ENCODE measurements at places on chromosomes 16 and 17.

- DNase-seq: no peak
Measured at GRCh38 chr16:26334218-26335111, 642.7 kb downstream of the HS3ST4 start.

DNA sequence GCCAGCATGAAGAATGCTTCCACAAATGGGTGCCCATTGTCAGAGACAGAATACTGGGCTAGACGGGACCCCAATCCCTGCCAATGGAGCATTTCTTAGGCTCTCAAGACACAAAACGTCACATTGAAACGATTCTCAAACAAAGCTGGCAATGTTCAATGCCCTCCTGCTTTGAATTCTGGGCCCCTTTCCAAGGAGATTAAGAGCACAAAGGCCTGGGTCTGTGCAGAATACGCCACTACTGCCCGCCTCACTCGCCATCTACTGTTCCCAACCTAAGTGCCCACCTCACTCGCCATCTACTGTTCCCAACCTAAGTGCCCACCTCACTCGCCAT, 9.7 kb downstream of the CFAP20 start:
- DNase-seq: no peak

DNA sequence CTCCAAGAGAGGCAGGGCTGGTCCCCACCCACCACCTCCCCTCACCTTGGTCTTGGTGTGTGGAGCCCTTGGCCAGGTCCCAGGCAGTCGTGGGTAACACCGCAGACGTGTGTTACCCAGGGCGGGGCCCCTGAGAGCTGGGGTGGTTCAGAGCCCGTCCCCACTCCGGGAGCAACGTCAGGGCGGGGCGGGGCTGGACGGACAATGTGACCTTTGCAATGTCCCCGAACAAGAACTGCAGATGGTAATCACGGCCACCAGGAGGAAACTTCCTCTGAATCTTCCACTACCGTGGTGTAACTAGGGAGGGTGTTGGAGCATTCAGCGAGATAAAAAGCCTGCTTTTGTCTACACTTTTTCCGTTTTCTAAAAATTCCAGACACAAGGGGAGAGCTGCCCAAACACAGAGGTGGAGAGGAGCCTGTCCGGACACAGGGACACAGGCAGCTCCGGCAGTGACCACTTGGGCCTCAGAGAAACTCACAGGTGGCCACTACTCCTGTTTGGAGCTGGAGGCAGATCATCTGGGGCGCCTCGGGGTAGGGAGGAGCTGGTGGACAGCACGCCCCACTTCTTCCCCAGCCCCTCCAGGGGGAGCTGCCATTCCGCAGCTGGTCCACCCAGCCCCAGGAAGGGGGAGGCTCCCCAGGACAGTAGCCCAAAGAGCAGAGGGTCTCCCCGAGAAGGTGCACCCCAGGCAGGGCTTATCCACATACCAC, 14.2 kb upstream of the SLC38A10 start:
- DNase-seq: peak; percentile 47

DNA sequence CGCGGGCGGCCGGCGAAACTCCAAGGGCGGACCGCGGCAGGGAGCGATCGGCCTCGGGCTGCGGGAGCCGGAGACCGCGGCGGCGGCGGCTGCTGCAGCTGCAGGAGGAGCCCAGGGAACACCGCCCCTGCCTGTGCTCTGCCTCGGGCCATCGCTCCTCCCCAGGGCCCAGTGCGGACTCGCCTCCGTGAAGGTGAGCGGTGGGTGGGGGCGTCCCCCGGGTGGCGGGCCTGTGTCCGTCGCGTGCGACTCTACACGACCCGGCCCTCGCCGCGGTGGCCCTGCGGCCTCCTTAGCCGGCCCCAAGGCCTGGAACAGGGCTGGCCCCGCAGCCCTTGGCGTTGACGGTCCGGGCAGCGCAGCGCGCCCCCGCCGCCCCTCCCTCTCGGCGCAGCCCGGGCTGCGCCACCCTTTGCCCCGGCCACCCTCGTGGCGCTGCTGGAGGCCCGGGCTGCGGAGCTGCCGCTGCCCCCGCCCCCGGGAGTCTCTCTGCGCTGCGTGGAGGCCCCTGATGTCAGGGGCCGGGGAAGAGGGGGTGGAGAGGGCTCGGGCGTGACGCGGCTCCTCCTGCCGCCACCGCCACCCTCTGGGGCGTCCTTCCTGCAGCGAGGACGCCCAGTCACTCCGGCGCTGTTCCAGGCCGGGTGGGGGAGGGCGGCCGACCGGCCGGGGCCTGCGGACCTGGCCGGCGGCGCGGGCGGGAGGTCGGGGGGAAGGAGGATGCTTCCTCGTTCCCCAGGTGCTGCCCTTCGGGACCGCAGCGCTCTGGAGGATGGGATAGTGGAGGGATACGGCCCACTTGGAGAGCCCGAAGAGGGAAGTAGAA, 485 bp downstream of the DYNLL2 start:
- DNase-seq: peak; percentile 42

DNA sequence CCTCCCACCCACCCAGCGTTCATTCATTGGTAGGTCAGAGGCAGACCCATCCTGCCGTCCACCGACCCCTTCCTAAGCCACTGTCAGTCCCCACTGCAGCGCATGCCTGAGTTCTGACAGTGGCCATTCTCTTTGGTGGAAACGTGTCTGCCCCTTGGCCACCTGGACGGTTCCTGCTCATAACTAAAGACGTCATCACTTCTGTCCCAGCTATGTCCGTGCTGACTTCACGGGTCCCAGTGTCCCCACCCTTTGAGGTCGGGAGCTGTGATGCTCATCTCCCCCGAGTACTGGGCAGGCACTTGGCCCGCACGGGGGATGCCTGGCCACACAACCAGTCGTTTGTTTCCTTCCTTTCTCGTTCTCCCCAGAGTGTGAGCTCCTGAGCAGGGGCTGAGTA, 267.1 kb downstream of the C16orf95 start:
- DNase-seq: no peak

Data from astrocyte of the spinal cord (primary cell).